Aorta (tissue), 5 donors: ENCODE measurements at places on chromosomes 3 and 15.
A peak's percentile ranks its signal among the peaks of the same experiment; 100 is the strongest.

DNA sequence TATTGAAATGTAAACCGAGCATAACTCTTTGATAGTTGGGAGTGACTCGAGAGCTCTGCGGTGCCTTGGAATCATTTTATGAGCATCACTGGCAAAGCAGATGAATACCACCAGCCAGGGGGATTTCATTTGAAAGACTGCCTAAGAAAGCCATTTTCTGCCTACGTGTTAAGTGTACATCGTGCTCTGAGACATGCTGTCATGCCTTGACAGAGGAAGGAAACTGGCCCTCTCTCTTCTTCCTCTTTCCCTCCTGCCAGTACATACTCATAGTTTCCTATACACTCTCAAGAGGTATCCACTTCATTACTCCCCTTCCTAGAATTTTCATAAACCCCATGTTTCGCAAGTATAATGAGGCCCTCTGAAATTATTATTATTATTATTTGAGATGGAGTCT is 8.8 kb downstream of the BCL2A1 start:
- no peaks in the 10 kb centered on the region for H3K27me3 ChIP-seq
- no peak for DNase-seq
- H3K4me1 ChIP-seq, result no peaks in the 10 kb centered on the region
- H3K27ac ChIP-seq, result no peak overlapping the region

DNA sequence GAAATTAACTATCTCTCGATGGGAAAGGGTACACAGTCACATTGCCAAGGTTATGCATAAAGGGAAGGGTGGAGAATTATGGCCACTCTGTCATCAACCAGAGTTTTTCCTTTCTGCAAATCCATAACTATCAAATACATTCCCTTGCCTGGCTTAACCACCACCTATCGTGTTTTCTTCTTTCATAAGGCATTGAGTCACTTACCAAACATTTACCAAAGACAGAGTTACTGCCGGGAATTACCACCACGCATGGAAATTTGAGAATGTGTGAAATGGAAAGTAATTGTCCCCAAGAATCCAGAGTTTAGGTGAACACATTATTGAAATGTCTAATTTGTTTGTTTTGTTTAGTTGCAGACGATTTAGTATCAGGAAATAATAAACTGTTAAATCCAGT is 134.3 kb upstream of the LRRN1 start:
- H3K4me1 ChIP-seq, result no peaks in the 10 kb centered on the region
- H3K27ac ChIP-seq, result no peak overlapping the region
- no peaks in the 10 kb centered on the region for H3K36me3 ChIP-seq

DNA sequence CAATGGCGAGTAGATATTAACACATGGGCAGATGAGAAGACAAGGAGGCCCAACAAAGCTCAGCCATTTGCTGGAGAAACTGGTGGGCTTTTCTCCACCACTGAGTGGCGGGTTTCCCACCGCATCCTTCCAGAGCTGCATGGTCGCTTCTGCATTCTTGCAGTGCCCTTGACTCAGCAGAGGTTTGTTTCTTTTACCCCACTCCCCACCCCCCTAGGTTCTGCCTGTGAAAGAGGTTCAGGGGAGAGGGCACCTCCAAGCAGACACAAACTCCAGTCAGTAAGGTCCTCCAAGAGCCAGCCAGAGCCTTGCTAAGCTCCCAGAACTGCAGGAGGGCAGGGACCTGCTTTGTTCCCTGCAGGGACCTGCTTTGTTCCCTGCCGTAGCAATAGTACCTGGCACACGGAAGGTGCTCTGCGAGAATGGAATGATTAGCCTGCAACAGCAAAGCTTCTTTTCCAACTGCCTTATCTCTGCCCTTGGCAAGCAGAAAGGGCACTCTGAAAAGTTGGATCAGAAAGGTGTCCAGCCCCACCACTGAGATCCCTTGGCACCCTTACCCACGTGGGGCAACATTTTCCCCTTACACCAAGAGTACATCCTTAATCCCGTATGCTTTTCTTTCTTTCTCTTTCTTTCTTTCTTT is 1.4 kb downstream of the PAQR5 start:
- DNase-seq, result peak; percentile 9
- no peaks in the 10 kb centered on the region for H3K4me1 ChIP-seq
- no peaks in the 10 kb centered on the region for H3K36me3 ChIP-seq

GRCh38 chr3:14602804-14603644 is 48.5 kb upstream of the CCDC174 start:
- H3K36me3 ChIP-seq, result no peaks in the 10 kb centered on the region
- no peaks in the 10 kb centered on the region for H3K4me1 ChIP-seq
- no peaks in the 10 kb centered on the region for H3K27me3 ChIP-seq
- H3K27ac ChIP-seq, result no peak overlapping the region
- DNase-seq, result no peak
- no peak overlapping the region for H3K4me3 ChIP-seq

- no peak for DNase-seq
- no peaks in the 10 kb centered on the region for H3K27me3 ChIP-seq
- no peak overlapping the region for H3K4me3 ChIP-seq
- no peaks in the 10 kb centered on the region for H3K36me3 ChIP-seq
- no peak overlapping the region for H3K27ac ChIP-seq
These were observed 8.5 kb downstream of the NR1I2 start for GRCh38 chr3:119790369-119790768.

- H3K4me3 ChIP-seq, result no peak overlapping the region
- H3K27ac ChIP-seq, result no peak overlapping the region
- H3K36me3 ChIP-seq, result no peaks in the 10 kb centered on the region
- DNase-seq, result no peak
- H3K27me3 ChIP-seq, result no peaks in the 10 kb centered on the region
These were observed 31.2 kb upstream of the USP3 start for GRCh38 chr15:63473007-63473748.

DNA sequence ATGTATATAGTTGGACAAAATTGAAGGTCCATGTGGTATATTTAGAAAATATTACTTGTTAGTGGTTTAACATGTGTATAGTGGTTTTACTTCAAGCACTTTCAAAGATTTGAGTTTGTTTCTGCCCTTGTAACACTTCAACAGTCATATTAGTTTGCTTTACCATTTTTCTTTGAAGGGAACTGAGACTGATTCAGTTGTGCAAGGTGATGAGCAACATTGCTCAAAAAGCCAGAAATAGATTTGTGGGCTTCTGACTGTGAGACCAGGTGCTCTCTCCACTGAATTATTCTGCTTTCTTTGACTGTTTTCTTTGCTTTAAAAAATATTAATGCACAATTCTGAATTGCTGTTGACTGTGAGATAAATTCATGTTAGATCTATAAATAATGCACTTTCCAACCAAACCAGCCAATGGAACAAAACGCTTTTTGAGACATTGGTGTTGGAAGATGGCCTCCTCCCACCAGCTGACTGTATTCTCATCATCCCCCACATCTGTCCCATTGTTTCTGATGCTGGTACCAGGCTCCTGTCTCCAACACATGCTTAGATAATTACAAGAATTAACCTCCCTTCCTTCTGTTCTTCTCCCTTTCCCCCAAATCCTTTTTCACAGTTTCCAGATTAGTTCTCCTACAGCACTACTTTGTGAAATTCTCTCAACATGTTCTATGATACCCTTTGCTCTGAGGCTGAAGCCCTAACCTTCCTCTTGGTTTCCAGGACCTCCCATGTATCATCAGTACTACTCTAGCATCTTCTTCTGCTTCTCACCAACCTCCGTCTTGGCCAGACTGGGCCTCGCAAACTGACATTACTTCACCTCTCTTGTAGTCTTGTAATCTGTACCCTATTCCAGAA is 27.9 kb downstream of the PLCL2 start:
- H3K4me1 ChIP-seq, result peaks cover 11% of the 10 kb centered on the region
- H3K36me3 ChIP-seq, result no peaks in the 10 kb centered on the region
- H3K27ac ChIP-seq, result no peak overlapping the region
- DNase-seq, result no peak
- no peaks in the 10 kb centered on the region for H3K27me3 ChIP-seq
- no peak overlapping the region for H3K4me3 ChIP-seq

DNA sequence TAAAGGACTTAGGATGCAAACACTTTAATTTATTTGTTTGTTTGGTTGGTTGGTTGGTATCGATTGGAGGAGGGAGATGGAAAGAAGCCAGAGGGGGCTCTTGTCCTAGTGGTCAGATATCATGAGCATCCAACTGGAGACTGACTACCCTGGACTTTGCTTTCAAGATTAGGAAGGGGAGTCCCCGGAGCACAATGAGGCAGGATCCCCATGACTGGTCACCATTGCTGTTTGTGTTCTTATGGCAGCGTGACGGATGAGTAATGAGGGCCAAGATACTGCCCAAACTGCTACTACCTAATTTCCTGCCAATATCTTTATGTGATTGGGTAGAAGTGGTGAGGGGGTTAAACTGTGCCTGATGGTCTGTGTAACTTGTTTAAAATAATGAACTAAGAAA is 354.6 kb upstream of the ROPN1 start:
- no peak for DNase-seq
- H3K36me3 ChIP-seq, result peaks cover 11% of the 10 kb centered on the region
- H3K27ac ChIP-seq, result no peak overlapping the region

GRCh38 chr3:63168179-63168578 is 109.9 kb upstream of the SYNPR start:
- no peak overlapping the region for H3K27ac ChIP-seq
- H3K36me3 ChIP-seq, result no peaks in the 10 kb centered on the region
- no peak for DNase-seq
- H3K27me3 ChIP-seq, result no peaks in the 10 kb centered on the region
- H3K4me1 ChIP-seq, result no peaks in the 10 kb centered on the region

DNA sequence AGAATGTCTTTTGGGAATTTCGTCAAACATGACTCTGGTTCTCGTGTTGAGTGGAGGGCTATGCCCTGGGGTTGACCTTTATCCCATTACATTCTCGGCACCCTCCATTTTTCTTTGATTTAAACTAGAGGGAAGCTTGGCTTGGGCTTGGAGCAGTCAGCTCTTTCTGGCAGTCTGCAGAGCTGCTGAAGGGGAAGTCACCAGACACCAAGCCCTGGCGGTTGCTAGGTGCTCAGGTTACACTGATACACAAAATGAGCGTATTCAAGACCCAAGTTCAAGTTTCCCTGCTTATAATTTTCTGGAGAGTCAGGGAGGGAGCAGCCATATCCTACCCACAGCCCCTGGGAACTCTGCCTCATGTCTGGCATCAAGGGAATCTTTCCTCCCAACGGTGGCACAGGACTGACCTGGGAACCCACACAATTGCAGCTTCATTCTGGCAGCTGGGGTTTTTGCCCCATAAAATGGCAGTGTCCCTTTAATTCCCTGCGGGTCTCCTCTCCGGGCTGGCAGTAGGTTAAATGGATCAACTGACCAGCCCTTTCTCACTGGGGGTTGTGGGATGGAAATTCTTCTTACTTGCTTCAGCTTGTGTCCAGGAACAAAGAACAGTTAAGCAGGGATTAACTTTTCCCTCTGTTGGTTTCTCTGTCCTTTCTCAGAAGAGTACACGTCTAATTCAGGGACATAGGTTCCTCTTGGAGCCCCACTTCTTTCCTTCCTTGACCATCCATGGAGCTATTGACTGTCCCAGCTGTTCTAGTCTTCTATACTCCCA is 110.0 kb upstream of the DLG1 start:
- no peaks in the 10 kb centered on the region for H3K4me1 ChIP-seq
- H3K27me3 ChIP-seq, result no peaks in the 10 kb centered on the region
- no peaks in the 10 kb centered on the region for H3K36me3 ChIP-seq

DNA sequence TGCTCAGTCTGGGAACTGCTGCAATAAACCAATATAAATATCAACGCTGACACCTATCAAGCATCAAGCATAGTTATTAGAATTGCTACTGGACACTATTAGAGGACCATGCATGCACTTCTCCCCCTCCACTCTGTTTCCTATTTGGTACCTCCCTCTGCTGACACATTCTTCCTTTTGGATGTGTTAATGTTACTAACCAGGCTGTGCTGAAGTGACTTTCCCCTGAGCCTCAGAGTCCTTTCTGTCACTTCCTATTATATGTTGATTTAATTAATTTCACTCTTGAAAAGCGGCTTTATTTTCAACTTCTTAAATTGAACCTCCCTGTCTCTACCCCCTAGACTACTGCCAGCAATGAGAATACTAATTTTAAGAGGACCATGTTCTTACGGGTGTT is 379.1 kb downstream of the MCTP2 start:
- H3K4me3 ChIP-seq, result no peak overlapping the region
- no peak for DNase-seq

- no peaks in the 10 kb centered on the region for H3K36me3 ChIP-seq
- H3K27me3 ChIP-seq, result no peaks in the 10 kb centered on the region
- H3K4me1 ChIP-seq, result no peaks in the 10 kb centered on the region
- no peak for DNase-seq
These were observed 24.2 kb downstream of the SH3GL3 start for GRCh38 chr15:83471307-83471866.

- DNase-seq, result no peak
- H3K4me3 ChIP-seq, result no peak overlapping the region
- peak overlapping the region; percentile 27 for H3K27ac ChIP-seq
- no peaks in the 10 kb centered on the region for H3K36me3 ChIP-seq
- no peaks in the 10 kb centered on the region for H3K27me3 ChIP-seq
These were observed 468 bp upstream of the SPTBN5 start for GRCh38 chr15:41894251-41894790.

DNA sequence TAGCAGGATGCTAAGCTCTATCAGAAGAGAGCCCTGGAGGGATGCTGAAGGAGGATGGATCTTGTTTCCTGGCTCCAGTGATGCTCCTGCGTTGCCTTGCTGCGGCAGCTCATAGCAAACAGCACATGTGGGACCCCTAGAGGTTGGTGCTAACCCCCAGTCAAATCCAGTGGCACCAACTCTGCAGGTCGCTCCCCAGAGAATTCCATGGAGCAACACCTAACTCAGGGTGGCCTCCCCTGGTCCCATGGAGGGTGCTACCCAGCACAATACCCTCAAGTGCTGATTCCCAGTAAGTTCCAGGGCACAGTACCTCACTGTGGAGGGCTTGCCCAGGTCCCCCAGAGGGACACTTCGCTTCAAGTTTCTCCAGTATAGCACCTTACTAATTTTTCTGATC is 231.2 kb downstream of the NEK10 start:
- DNase-seq, result no peak
- no peaks in the 10 kb centered on the region for H3K36me3 ChIP-seq
- no peak overlapping the region for H3K27ac ChIP-seq
- no peaks in the 10 kb centered on the region for H3K27me3 ChIP-seq

- no peak overlapping the region for H3K4me3 ChIP-seq
- no peak overlapping the region for H3K27ac ChIP-seq
- H3K27me3 ChIP-seq, result no peaks in the 10 kb centered on the region
These were observed 77.2 kb downstream of the RTP4 start for GRCh38 chr3:187445356-187445755.

DNA sequence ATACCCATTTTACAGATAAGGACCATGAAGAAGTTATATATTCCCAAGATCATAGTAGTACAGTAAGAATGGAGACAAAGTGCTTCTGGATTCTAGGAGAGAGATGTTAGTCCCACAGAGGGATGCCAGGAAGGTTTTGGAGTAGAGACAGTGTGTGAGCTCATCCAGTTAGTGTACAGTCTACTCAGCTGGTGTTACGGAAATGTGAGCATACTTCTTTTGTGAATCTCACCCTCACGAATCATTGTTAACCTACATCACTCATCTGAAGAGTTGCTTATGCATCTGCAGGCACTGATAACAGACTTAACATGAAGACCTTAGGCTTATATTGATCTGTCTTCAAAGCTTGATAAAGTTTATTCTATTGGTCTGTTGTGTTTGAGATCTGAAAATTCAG is 106.6 kb upstream of the PTPRG start:
- no peak overlapping the region for H3K4me3 ChIP-seq
- DNase-seq, result no peak

GRCh38 chr15:75059607-75060006 is 36.2 kb downstream of the PPCDC start:
- H3K4me3 ChIP-seq, result no peak overlapping the region
- no peaks in the 10 kb centered on the region for H3K36me3 ChIP-seq
